ENCODE measurements at places on chromosomes 1 and 21.
A peak's percentile ranks its signal among the peaks of the same experiment; 100 is the strongest.

DNA sequence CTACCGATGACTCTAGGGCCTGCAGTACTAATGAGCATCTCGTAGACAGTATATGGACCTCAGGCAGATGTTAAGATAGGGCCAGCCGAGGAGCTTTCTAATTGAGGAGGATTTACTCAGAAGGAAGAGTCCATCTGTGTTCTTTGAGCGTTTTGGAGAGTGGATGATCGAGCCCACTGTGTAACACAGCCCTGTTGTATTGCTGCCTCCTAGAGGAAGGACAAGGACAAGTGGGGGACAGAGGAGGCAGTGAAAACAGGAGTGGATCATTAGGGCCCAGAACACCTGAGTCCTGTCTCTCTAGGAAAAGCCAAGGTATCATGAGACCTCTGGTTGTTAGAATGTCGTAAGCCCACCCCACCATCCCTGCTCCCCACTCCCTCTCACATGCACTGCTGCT is 62.9 kb downstream of the TBX19 start:
- no peak for DNase-seq

GRCh38 chr1:35298464-35298863 is 30.0 kb downstream of the ZMYM4 start:
- peak; percentile 62 for DNase-seq

GRCh38 chr1:203506858-203507626 is 13.1 kb downstream of the OPTC start:
- DNase-seq, result peak; percentile 37

DNA sequence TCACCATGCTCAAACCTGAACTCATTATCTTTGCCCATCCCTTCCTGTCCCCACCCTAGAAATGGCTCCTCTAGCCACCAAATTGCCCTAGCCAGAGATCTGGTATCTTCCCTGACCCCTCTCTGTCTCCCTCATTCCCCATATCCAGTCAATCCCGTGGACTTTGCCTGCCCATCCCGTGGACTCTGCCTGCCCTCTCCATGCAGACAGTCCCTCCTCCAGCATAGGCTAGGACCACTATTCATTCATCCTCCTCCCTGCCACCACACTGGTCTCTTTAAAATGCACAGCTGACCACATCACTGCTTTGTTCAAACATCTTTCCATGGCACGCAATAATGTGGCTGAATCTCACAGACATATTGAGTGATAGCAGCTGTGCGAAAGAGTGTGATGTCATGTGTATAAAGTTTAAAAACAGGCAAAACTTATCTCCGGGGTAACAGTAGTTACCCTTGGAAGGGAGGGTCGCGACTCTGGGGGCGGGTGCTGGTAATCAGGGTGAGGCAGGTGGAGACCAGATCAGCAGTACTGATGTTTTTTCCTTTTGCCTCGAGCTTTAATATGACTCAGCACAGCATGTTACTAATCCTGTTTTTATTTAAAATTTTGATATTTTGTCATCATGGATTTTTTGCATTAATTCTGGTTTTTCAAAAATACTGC is 4.8 kb upstream of the SLC2A1 start:
- DNase-seq, result peak; percentile 68

DNA sequence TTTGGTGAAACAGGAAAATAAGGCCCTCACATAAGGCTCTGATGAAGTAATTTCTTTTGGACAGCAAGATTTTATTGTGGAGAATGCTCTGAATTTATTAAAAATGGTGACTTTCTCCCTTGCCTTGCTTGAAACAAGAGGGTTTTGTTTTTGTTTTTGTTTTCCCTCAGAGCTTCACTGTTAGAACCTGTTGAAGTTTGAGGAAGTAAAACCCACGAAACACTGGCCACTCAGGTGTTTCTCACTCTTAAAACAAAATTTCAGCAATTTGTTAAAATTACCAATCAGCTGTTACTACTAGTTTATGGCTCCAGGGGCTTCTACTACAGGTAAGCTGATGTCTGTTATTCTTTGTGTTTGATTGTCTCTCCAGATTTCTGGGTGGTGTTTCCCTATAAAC is 112.6 kb upstream of the B3GALT2 start:
- no peak for DNase-seq

Measured in AG08395 (cell line).